ENCODE measurements at places on chromosomes 13 and 19. TPM values are rescaled to one million over a fixed set of nuclear protein-coding genes. Genes with fewer than 3 reads are reported as not detected.
A peak's percentile ranks its signal among the peaks of the same experiment; 100 is the strongest.

DNA sequence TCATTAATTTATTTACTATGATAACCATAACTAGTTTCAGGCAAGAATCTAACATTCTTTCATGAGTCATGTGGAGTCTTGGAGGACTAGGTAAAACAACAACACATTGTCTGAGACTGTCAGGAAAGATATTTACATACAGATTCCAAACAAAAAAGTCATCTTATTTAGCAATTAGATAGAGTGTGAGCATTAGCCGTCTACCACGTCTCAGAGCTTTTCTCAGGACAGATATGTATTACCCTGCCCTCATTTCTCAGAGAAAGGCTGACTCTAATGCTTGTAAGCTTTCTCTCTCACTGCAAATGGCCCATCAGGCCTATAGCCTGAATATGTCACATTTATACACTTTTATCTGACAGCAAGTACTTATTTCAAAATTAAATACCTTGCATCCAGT is 312.1 kb upstream of the PCDH20 start:
- no peaks in the 10 kb centered on the region for H3K36me3 ChIP-seq
- no peaks in the 10 kb centered on the region for H3K27me3 ChIP-seq
- no peak for DNase-seq
- H3K27ac ChIP-seq = no peak overlapping the region
- no peak overlapping the region for H3K4me3 ChIP-seq

DNA sequence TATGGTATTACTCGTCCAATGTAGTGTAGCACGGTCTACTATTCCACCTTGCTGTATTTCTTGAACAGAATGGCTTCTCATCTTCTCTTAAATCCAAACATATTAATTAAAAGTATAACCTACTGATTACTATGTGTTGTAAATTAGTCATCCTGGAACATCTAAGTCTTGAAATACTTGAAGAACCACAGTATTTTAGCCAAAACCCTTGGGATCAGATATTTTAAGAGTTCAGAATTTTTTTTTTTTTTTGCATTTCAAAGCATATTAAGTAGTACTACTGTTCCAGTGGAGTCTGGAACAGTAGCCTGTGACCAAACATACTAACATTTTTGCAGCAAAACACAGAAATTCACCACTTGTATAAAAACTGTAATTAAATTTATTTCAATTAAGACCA is 30.1 kb downstream of the ZC3H13 start:
- no peaks in the 10 kb centered on the region for H3K4me1 ChIP-seq
- H3K27ac ChIP-seq = no peak overlapping the region
- H3K27me3 ChIP-seq = no peaks in the 10 kb centered on the region
- DNase-seq = no peak
- no peak overlapping the region for H3K4me3 ChIP-seq

- no peak overlapping the region for H3K27ac ChIP-seq
- H3K4me3 ChIP-seq = no peak overlapping the region
- no peaks in the 10 kb centered on the region for H3K36me3 ChIP-seq
- no peaks in the 10 kb centered on the region for H3K27me3 ChIP-seq
- peak; percentile 19 for DNase-seq
These were observed 140.5 kb downstream of the SLC7A1 start for GRCh38 chr13:29454931-29455481.

DNA sequence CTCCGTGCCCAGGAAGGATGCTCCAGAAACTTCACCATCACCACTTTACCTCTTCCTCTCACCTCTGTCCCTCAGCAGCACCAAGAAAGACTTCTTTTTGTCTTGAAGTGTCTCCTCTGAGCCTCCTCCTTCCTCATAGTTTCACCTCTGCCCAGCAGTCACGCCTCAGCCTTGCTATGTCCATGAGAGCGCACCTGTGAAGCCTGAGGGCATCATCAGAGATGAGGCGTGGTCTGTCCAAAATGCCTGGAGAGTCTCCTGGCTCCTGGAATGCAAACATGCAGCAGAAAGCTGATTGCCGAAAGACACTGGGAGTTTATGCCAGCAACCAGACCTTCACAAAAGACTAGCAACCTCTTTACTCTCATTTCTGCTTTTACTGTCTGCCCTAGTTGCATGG is 336.6 kb downstream of the TEX29 start:
- H3K36me3 ChIP-seq = no peaks in the 10 kb centered on the region
- peak; percentile 30 for DNase-seq

DNA sequence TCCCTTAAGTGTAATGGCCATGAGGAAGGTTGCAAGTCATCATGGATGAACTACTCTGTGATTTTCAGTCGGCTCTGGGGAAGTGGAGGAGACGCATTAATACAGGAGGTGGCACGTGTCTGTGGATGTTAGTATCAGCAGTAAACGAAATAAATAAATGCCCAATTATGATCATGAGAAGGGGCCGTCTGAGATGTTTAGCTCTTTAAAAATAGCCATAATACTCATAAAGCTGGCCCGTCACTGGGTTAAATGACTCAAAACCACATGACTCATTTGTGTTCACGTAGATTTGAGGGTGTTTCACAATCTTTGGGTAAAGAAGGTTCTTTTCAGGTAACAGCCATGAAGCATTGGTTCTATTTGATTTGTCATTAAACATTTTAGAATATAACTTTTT is 620.6 kb downstream of the GPC6 start:
- no peaks in the 10 kb centered on the region for H3K27me3 ChIP-seq
- H3K27ac ChIP-seq = no peak overlapping the region
- DNase-seq = no peak
- H3K4me3 ChIP-seq = no peak overlapping the region

DNA sequence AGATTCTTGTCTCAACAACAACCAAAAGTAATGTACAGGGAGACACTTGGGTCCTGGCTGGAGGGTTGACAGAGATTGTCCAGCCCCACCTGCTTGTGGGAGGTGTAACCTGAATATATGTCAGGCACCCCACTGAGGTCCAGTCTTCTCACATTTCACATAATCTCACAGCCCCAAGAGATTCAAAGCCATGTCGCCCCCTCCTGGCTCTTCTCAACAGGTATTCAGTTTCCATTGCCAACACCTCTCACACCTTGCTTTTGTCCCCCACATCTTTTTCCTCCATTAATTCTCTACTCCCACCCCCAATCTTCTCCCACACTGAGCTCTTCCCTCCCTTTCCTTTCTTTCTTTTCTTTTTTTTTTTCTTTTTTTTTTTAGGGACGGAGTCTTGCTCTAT is 11.2 kb downstream of the UNC13A start:
- H3K27me3 ChIP-seq = 0 out of 2 replicates have a peak, but pooled peaks cover 8% of the 10 kb centered on the region
- peaks cover 9% of the 10 kb centered on the region for H3K4me1 ChIP-seq
- H3K36me3 ChIP-seq = no peaks in the 10 kb centered on the region
- H3K27ac ChIP-seq = no peak overlapping the region

GRCh38 chr13:108003626-108004025 is 211.7 kb downstream of the LIG4 start:
- no peak overlapping the region for H3K4me3 ChIP-seq
- no peaks in the 10 kb centered on the region for H3K36me3 ChIP-seq
- DNase-seq = no peak
- peaks cover 30% of the 10 kb centered on the region for H3K27me3 ChIP-seq
- H3K4me1 ChIP-seq = no peaks in the 10 kb centered on the region
- no peak overlapping the region for H3K27ac ChIP-seq

DNA sequence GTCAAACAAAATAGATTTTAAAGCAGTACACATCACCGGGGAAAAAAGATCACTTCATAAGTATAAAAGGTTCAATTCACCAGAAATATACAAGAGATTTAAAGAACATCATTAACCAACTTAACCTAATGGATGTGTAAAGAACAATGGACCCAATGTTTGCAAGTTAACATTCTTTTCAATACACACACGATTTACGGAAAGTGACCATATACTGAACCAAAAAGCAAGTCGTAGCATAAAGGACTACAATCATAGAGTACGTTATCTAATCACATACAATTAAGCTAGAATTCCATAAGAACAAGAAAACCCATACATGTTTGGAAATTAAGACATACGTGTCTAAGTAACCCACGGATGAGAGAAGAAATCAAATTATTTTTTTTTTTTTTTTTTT is 9.6 kb downstream of the TGDS start:
- no peak overlapping the region for H3K27ac ChIP-seq
- no peaks in the 10 kb centered on the region for H3K4me1 ChIP-seq
- peaks cover 35% of the 10 kb centered on the region for H3K36me3 ChIP-seq
- no peaks in the 10 kb centered on the region for H3K27me3 ChIP-seq
- no peak overlapping the region for H3K4me3 ChIP-seq

DNA sequence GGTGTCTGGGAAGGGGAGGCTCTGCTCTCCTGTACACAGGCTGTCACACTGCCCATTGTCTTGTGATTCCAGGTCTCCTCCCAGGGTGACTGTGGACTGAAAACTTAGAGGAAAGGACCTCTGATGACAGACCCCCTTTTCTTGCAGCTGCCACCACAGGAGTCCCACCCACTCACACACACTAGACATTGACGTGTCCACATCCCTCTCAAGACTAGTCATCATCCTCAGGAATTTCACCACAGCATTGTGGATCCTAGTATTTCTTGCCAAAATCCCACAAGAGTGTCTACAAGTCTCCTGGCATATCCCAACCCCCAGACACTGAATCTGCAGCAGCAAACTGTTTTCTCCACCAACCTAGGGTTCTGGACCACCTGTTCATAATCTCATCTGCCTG is 5.3 kb downstream of the ZNF85 start:
- no peaks in the 10 kb centered on the region for H3K4me1 ChIP-seq
- H3K27ac ChIP-seq = no peak overlapping the region
- peaks cover 8% of the 10 kb centered on the region for H3K36me3 ChIP-seq
- no peaks in the 10 kb centered on the region for H3K27me3 ChIP-seq

DNA sequence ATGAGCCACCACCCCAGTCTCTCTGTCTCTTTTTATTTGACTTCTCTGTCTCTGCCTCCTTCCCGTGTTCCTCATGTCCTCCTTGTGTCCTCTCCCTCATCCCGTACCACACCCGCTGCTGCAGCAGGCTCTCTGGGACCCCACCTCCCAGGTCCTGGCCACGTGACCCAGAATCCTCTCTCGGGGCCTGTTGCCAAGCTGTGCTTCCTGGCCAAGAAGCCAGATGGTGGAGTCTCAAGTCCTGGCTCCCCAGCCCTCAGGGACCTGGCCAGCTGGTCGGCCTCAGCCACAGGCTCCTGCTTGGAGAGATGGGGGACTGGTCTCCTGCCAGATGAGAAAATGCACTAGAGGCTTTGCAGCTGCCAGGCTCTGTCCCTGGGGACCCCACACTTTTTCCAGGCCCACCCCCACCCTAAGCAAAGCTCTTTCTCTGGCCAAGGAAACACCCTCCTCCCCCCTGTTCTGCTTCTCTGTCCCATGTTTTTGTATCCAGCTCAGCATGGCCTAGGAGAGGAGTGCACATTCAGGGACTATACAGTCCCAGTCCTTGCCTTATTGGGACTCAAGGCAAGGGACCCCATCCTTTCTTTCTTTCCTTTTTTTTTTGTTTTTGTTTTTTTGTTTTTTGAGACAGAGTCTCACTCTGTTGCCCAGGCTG is 34.3 kb upstream of the SHKBP1 start:
- no peak for DNase-seq
- no peaks in the 10 kb centered on the region for H3K4me1 ChIP-seq
- no peak overlapping the region for H3K27ac ChIP-seq
- no peaks in the 10 kb centered on the region for H3K27me3 ChIP-seq
- H3K36me3 ChIP-seq = no peaks in the 10 kb centered on the region

DNA sequence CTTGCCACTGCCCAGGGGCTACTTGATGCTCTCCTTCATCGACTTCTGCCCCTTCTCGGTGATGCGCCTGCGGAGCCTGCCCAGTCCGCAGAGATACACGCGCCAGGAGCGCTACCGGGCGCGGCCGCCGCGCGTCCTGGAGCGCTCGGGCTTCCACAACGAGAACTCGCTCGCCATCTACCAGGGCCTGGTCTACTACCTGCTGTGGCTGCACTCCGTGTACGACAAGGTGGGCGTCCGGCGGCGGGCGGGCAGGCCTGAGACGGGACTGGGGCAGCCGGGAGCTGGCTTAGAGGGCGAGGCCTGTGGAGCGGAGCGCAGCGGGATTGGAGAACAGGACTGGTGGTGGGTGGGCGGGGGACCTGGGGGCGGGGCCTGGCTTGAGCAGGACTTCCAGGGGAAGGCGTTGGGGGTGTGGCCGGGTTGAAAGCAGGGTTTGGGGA is 12.7 kb upstream of the PSMD8 start:
- H3K36me3 ChIP-seq = no peaks in the 10 kb centered on the region
- no peak overlapping the region for H3K27ac ChIP-seq
- peaks cover 12% of the 10 kb centered on the region for H3K4me1 ChIP-seq
- H3K4me3 ChIP-seq = peak overlapping the region; percentile 30

GRCh38 chr13:45194081-45194939 is 6.5 kb downstream of the KCTD4 start:
- peaks cover 23% of the 10 kb centered on the region for H3K4me1 ChIP-seq
- no peaks in the 10 kb centered on the region for H3K36me3 ChIP-seq
- H3K27me3 ChIP-seq = no peaks in the 10 kb centered on the region
- no peak overlapping the region for H3K4me3 ChIP-seq

- peaks cover 6% of the 10 kb centered on the region for H3K4me1 ChIP-seq
- H3K4me3 ChIP-seq = peak overlapping the region; percentile 61
- H3K36me3 ChIP-seq = no peaks in the 10 kb centered on the region
- DNase-seq = no peak
These were observed 474 bp upstream of the IFT88 start for GRCh38 chr13:20566468-20566897.

- H3K4me3 ChIP-seq = no peak overlapping the region
- no peak overlapping the region for H3K27ac ChIP-seq
These were observed 3.7 kb downstream of the KASH5 start for GRCh38 chr19:49391581-49392399.

GRCh38 chr19:13154241-13154778 is 4.1 kb downstream of the IER2 start:
- H3K4me3 ChIP-seq = peak overlapping the region; percentile 76
- H3K27ac ChIP-seq = peak overlapping the region; percentile 78
- H3K27me3 ChIP-seq = no peaks in the 10 kb centered on the region
- DNase-seq = peak; percentile 92
- peaks cover 27% of the 10 kb centered on the region for H3K4me1 ChIP-seq

- no peak for DNase-seq
- no peak overlapping the region for H3K27ac ChIP-seq
- no peaks in the 10 kb centered on the region for H3K36me3 ChIP-seq
- H3K27me3 ChIP-seq = peaks cover 2% of the 10 kb centered on the region
These were observed 211.2 kb upstream of the EDNRB start for GRCh38 chr13:78129823-78130222.

The KLF1 gene
- total RNA-seq = not detected

The F2RL3 gene
- total RNA-seq = 0.50 TPM

The SYNGR4 gene
- total RNA-seq = not detected

The DACT3 gene
- total RNA-seq = 4.4 TPM

The SACS gene
- total RNA-seq = 31.9 TPM
